ENCODE measurements at places on chromosomes 7 and 10. TPM values are rescaled to one million over a fixed set of nuclear protein-coding genes. Genes with fewer than 3 reads are reported as not detected.

GPR15LG gene
- total RNA-seq: not detected

DNA sequence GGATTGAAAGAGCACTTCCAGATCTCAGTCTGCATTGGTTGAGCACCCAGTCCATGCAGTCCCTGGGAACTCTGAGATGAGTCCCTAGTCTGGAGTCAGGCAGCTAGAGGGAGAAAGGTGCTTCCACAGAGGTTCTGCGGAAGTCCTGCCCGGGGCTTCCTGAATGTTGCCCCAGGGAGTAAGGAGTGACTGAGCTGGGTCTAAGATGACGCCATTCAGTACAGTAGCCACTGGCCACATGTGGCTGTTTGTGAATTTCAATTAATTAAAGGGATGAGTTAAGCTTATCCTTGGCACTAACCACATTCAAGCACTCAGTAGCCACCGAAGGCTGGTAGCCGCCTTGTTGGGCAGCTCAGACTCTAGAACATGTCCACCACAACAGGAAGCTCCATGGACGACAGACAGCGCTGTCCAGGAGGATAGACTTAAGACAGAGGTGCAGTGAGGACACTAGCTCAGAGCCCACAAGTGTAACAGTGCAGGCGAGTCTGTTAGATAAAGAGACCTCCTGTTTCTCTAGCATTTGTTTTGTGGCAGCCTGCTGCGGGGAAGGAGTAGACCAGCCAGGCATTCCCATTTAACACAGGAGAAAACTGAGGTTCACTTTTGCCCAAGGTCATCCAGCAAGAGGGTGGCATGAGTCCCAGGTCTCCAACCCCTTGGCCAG is 101.6 kb upstream of the PPIF start:
- no peak for DNase-seq

DNA sequence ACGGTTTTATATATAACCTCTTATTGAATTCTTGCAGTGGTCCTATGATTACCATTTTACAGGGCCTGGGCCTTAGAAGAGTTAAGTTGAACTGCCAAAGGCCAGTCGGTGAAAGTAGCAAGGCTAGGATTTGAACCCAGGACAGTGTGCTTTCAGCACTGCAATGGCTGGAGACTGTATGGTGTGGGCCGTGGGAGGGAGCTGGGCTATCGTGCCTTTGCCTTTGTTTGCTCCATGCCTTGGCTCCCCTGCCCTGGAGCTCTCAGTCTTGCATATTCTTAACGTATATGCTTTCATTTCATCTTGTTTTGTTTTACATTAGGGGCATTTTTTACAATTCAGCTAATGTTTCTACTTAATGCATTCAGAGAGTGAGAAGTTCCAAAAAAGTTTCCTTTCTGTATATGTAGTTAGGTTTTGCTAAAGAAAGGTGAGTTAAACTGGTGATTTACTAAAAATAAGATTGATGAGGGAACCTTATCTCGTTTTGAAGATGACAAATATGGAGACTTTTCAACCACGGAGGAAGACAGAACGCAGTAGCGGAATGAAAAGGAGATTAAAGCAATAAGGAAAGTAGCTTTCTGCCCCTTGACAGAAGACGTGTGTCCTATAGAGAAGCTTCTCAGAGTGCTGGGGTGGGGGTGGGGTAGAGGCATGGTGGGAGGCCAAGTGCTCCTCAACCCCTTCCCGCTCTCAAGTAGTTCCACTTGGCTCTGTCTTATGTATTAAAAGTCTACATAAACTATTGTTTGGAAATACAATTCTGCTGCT is 82.5 kb downstream of the RTKN2 start:
- no peak for DNase-seq

DNA sequence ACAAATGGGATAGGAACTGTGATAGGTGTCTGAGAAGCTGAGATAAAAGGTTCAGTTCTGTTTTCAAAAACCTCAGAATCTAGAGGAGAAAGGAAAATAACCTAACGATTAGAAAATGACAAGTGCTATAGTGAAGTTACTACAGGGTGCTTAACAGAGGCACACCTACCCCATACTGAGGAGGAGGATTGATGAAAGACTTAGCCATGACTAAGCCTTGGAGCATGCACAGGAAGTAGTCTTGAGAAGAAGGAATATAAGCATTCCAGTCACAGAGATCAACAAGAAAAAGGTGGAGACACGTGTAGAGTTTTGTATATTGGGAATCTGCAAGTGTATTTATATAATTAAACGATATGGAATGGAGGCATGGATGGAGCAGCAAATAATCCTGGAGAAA is 1225.5 kb upstream of the CELF2 start:
- DNase-seq: no peak

DNA sequence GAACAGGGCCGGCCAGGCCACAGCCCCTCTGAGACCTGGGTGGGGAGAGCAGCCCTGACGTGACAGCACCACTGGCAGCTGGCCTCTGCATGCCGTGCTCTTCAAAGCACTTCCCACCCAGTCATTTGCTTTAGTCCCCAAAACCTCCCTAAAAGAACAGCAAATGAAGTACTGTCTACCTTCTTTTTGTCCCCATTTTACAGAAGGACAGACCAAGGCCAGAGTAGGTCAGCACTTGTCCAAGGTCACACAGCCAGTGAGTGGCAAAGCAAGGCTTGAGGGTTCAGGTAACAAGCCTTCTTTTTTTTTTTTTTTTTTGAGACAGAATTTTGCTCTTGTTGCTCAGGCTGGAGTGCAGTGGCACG is 15.1 kb downstream of the ATP6V1F start:
- no peak for DNase-seq

SLC13A1 gene
- not detected for total RNA-seq

CPXM2 gene
- total RNA-seq: not detected

- DNase-seq: no peak
Measured at GRCh38 chr10:109328001-109328400, 595.3 kb downstream of the XPNPEP1 start.

DNA sequence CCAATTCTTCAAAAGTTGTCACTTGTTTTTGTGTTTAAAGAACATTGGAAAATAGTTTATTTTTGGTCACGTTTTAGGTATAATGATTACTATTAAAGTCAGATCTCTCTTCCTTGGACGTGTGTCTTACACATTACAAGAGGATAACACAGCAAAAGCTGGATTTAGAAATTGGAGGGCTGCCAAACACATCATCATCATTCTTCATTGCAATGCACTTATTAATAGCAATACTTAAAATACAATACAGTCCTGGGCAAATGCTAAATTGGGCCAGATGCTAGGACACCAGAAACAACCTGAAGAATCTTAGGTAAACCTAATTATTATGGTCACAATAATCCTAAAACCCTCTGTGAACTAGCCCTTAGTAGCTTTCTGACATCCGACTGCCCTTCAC is 303.6 kb downstream of the DGKB start:
- no peak for DNase-seq

DNA sequence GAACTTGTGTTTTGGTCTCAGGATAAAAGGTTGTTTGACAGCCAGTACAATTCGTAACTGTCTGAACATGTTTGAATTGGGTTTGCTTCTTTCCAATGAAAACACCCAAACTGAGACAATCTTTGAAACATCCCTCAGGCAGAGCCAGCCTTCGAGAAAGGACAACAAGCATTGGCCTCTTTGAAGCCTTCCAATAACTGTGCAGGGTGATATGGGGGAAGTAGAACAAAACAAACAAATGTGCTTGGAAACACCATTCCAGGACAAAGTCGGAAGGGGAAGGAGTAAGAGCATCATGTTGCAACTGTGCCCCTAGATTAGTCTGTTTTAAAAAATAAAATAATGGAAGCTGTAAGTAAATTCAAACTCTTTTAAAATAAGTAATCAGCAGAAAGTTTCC is 39.5 kb downstream of the IL2RA start:
- DNase-seq: no peak

MUC3A gene
- total RNA-seq: not detected

FGL2 gene
- 4.5 TPM for total RNA-seq

DNA sequence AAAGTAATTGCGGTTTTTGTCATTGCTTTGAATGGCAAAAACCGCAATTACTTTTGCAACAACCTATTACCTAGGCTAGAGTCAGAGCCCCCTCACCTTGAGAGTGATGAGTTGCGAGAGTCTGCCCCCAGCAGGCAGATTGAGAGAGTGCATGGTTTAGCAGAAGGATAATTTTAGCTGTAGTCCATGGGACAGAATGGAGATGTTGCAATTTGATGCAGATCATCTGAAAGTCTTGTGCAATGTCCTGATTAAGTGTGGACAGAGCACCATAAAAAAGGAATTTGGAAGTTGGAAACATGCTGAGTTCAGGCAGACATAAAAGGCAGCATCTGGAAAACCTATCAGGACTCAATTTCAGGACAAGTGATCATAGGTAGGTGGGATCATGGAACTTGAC is 48.7 kb downstream of the GPR141 start:
- no peak for DNase-seq

- no peak for DNase-seq
Measured at GRCh38 chr10:48210966-48211365, 63.5 kb downstream of the FRMPD2 start.

GIMAP4 gene
- total RNA-seq: 448 TPM

DNA sequence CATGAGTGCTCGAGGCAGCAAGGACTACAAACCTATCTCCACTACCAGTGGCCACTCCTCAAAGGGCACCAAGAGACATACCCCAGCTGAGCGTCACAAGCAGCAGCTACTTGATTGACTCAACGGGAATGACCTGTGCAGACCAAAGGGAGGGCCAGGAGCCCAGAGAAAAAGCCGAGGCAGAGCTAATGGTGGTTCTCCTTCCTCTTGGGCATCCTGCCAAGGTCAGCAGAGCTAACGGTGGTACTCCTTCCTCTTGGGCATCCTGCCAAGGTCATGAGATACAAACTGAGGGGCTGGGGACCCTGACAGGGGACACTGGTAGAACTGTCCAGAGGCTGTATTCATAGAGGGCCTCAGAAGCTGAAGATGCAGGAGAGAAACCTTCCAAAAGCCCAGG is 60.4 kb downstream of the FAM53B start:
- no peak for DNase-seq

PNLIPRP1 gene
- total RNA-seq: not detected

FAM25A gene
- not detected for total RNA-seq

DNA sequence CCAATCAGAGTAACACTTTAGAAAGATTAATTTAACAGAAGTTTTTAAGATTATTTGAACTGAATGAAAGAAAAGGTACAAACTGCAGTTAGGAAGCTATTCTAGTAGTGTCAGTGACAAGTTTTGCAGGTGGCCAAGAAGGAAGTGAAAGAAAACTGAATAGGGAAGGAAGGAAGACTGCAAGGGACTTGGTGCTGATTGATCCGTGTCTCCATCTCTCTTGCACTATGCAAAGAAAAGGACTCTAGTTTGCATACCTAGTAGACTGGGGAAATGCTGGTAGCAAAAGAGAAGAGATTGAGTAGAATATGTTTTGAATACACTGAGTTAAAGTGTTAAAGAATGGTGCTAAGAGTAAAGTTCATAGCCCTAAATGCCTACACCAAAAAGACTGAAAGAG is 33.0 kb downstream of the OR6V1 start:
- no peak for DNase-seq

OR2A12 gene
- not detected for total RNA-seq

CRYGN gene
- total RNA-seq: not detected

- no peak for DNase-seq
Measured at GRCh38 chr7:121126801-121127534, 138.5 kb downstream of the CPED1 start.

GRCh38 chr10:4125776-4126175 is 340.8 kb upstream of the KLF6 start:
- no peak for DNase-seq

MSMB gene
- total RNA-seq: not detected

DNA sequence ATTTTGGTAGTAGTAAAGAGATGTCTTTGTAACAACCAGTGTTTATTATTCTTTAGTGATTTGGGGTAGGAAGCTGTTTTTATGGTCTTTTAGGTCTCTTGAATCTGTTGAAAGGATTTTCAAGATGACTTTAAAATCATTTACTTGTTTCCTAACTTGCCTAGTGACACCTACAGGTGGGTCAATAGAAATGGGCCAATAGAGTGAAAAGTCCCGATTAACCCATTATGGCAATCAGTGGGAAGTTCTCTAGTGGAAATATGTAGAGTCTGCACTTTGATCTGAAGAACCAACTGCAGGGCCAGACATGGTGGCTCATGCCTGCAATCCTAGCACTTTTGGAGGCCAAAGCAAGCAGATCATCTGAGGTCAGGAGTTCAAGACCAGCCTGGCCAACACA is 374.7 kb upstream of the BMPER start:
- DNase-seq: no peak

ANKRD61 gene
- total RNA-seq: not detected

DNA sequence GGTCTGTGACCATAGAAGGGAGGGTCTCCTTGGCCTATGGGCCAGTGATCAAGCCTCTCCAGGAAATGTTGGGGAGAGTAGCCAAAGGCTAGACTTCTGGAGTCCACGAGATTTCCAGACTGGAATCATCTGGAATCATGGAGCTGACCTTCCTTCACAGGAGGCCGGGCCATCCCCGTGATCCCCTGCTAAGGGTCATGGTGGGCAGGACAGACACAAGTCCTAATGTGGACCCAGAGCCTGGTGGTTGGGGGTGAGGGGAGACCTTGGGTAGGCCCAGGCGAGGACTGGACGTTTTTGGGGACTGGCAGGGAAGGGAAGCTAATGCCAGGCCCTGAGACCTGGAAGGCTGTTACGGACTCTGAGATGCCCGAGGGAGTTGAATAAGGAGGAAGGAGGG is 9.8 kb upstream of the GRID1 start:
- no peak for DNase-seq

GRCh38 chr7:42494736-42495135 is 257.7 kb upstream of the GLI3 start:
- DNase-seq: no peak

DNA sequence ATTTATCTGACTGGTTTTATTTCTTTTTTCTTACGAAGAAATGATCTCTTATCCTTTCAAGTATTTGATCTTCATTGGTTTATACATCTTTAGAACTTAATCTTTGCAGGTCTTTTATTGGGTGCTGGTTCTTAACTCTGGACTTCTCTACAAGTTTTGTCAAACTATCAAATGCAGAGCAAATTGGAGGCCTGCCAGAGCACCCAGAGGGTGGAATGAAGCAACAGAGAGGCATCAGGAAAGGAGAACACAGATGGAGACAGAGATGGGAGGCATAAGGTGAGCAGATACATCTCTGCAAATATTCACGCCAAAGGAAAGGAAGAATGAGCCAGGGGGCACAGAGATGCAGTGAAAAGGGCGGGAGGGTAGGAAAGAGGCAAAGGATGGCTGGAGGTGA is 130.3 kb downstream of the PKD1L1 start:
- no peak for DNase-seq

- DNase-seq: peak; percentile 66
Measured at GRCh38 chr7:23055582-23056178, 41.8 kb upstream of the HYCC1 start.

ASAH2B gene
- total RNA-seq: 2.8 TPM

SEM1 gene
- 35.1 TPM for total RNA-seq

CDNF gene
- 1.7 TPM for total RNA-seq

DNA sequence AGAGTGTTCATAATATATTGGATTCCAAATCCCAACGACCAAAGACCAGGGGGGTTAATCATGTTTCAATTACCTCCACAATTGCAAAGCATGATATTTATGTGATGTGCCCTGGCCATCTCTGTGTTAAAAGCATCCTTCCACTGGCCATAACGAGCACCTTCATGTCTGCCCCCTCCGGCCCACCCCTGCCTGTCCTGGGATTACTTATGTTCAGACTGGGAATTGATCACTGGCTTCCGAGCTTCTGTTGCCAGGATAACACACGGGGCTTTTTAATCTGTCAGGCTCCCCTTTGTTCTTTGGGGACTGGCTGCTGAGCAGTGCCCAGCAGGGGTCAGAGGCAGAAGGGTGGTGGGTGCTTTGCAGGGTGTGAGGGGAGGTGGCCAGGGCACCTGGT is 13.7 kb upstream of the CHST15 start:
- DNase-seq: no peak

PAX2 gene
- not detected for total RNA-seq
